Putamen (tissue), 1 donor: ENCODE measurements at places on chromosomes 4 and X.
A peak's percentile ranks its signal among the peaks of the same experiment; 100 is the strongest.

- DNase-seq: no peak
These were observed 134.5 kb upstream of the KLF3 start for GRCh38 chr4:38529189-38530115.

DNA sequence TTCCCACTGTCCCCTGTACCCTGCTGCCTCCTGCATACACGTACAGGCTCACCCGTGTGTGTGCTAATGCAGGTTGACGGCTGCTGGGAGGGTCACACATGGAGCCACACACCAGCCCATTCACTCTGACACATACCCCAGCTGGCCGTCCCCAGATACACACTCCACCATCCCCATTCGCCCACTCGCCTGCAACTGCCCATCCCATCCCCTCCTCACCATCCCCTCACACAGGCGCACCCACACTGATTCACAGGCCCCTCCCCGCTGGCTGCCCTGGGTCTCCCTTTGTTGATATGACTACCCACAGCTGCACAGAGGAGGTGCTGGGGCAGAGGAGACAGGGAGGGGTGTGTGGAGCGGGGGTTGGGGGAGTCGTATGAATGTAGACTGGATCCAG lies 25.7 kb downstream of the PJA1 start:
- DNase-seq: no peak

GRCh38 chr4:3010577-3010976 lies 47.2 kb downstream of the GRK4 start:
- DNase-seq: no peak

- no peak for DNase-seq
These were observed 179.1 kb upstream of the MAB21L2 start for GRCh38 chr4:150402871-150403272.

DNA sequence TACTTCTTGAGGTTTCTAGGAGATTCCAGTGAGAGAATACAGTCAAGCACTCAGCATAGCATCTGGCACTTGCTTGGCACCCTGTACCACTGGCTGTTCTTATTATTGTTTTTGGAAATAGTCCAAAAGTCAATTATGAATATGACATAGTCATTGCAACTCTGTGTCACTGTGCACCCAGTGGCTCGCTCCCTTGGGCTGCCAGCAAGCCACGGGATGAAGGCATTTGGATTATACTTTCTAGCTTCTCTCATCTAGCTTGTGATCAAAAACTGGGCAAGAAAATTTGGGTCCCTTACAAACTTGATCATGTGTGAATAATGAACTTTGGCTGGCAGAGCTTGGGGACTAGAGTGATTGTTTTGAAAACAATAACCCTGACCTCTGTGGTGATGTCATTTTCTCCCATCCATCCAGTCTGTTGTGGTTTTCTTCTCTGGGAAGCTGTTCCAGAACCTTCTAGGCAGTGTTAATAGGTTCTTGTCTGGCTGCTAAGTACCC lies 32.7 kb upstream of the LIMCH1 start:
- DNase-seq: peak; percentile 84

- DNase-seq: no peak
These were observed 1020.9 kb upstream of the INTU start for GRCh38 chr4:126611900-126612299.

- DNase-seq: no peak
These were observed 2.7 kb upstream of the FGF5 start for GRCh38 chr4:80263541-80264351.
